ENCODE measurements at places on chromosomes 16 and 17.

DNA sequence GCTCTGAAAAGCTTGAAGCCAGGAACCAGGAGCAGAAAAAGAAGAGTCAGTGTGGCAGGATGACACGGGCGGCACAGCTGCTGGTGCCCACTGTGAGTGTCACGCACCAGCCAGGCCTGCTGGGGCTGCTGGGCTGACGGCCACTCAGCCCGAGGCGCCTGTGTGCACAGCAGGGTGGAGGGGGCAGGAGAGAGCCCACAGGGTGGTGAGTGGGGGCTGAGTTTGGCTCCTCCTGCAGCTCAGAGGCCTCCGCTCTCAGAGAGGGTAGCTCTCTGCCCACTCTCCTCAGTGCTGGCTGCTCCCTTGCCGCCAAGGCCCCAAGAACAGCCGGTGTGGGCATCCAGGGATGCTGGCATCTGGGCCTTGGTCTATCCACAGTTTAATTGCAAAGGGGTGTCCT lies 59.6 kb downstream of the GSG1L start:
- DNase-seq, result no peak

- DNase-seq, result no peak
Observed at GRCh38 chr16:12099451-12100123, 123.1 kb downstream of the SNX29 start.

GRCh38 chr16:53515259-53515658 lies 12.2 kb upstream of the AKTIP start:
- peak; percentile 83 for DNase-seq

- DNase-seq, result peak; percentile 52
Observed at GRCh38 chr16:10577305-10578202, 2.8 kb downstream of the EMP2 start.

GRCh38 chr16:8763899-8764298 lies 33.5 kb downstream of the TMEM186 start:
- DNase-seq, result no peak

DNA sequence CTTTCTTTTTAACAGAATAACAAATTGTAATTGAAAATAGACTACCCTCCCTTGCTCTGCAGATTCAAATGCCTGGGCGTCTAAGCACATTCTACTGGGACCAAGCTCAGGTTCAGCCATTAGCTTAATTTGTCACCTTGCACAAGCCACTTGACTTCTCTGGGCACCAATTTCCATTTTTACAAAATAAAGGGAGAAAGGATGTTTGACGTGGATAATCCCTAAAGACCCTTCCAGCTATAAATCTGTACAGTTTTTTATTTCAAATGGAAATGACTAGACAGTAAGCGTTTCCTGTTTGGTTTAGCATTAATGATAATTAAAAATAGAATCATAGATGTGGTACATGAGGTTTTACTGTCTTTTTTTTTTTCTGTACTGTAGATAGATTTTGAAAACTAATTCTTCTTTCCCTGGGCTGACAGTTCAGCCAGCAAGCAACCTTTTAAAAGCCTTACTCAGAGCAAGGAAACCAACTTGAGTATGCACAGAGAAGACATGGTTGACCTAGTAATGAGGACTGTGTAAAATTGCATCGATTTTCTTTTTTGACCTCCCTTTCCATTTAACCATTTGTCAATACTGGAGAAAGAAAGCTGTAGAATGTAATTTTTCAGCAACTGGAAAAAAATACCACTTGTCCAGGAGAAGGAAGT lies 1329.5 kb upstream of the CDH8 start:
- DNase-seq, result no peak

DNA sequence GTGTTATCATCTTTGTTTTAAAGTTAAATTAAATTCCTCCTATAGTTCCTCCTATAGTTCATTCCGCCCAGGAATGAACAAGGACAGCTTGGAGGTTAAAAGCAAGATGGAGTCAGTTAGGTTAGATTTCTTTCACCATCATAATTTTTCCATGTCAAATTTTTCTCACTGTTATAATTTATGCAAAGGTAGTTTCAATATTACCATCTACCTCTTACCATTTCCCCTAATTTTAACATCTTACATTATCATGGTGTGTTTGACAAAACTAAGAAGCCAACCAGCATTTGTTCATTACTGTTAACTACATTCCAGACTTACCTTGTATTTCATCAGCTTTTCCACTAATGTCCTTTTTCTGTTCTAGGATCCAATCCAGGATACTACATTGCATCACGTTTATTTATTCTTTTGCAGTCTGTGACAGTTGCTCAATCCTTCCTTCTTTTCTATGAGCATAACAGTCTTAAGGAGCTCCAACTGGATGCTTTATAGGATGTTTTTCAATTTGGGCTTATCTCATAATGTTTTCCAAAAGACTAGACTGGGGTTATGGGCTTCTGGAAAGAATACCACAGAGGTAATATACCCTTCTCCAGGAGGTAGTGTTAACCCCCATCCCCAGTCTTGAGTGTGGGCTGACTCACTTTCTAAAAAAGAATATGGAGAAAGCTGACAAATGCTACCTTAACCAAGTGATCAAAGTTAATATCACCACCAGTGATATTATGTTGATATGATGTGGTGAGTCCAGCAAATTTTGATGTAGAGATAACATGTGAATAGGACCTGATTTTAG lies 158.5 kb downstream of the PPM1E start:
- DNase-seq, result no peak

DNA sequence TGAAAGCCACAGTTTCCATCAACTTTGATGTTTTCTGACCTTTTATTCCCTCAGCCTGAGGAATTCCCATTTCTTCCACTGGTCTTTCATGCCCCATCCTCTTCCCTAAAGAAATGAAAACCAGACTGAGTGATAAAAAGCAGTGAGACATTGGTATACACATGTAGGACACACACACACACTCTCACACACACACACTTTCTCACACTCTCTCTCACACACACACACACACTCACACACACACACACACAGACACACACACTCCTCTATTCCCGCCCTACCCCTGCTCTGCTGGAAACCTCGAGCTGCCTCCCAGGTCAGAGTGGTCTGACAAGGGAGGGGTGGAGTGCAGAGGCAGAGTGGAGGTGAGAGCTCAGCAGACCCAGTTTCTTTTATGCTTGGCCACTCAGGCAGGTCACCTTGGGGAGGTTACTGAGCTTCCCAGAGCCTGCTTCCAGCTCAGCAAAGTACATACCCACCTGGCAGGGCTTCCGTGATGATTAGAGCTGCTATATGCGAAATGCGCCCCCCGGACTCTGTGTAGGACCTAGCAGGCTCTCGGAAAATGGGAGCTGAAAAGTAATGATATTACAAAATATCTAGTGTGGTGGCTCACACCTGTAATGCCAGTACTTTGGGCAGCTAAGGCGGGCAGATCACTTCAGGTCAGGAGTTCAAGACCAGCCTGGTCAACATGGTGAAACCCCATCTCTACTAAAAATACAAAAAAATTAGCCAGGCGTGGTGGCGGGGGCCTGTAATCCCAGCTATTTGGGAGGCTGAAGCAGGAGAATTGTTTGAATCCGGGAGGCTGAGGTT lies 30.7 kb downstream of the CCR7 start:
- DNase-seq, result no peak

GRCh38 chr16:85237817-85238216 lies 125.5 kb upstream of the CIBAR2 start:
- DNase-seq, result no peak

GRCh38 chr17:32112416-32112815 lies 29.9 kb upstream of the RHOT1 start:
- peak; percentile 11 for DNase-seq

- no peak for DNase-seq
Observed at GRCh38 chr17:62902531-62903220, 63.4 kb upstream of the TANC2 start.

GRCh38 chr17:82107341-82107860 lies 9.4 kb upstream of the FASN start:
- no peak for DNase-seq

DNA sequence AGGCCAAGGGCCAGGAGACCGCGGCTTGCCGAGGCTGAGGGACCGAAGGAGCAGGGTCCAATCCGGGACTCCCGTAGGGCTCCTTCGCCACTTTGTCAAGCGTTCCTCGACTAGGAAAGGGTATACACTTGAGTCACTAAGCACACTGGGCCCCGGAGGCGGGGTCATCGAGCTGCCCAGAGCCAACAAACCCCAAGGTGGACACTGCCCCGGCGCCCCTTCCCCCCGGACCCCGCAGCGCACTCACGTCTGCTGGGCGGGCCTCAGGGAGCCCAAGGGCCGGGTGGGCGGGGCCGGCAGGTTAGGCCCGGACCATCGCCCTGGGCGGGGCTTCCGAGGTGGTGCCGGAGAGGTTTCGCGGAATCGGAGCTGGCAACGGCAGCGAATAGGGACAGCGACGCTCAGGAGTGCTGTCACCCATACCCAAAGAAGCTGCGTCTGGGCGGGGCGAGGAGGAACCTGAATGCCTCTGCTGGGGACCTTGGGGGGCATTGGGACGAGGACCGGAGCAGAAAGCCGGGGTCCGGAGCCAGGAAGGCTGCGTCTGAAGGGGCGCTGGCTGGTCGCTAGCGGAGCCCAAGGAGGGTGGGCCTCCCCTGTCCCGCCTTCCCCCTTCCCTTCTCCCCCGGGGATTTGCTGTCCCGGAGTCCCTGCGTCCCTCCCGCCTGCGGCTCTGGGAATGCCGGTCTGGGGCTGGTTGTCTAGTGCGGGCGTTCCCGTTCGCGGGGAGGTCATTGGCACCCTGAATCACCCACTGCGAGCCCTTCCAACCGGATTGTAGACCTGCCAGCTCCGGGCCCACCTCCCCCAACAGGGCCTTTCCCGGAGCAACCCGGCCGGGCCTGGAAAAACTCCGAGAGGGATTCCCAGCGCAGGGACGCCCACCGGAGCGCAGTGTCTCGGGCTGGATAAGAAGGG lies 118.2 kb upstream of the SMURF2 start:
- no peak for DNase-seq

- no peak for DNase-seq
Observed at GRCh38 chr16:48495303-48495702, 110.1 kb upstream of the SIAH1 start.

DNA sequence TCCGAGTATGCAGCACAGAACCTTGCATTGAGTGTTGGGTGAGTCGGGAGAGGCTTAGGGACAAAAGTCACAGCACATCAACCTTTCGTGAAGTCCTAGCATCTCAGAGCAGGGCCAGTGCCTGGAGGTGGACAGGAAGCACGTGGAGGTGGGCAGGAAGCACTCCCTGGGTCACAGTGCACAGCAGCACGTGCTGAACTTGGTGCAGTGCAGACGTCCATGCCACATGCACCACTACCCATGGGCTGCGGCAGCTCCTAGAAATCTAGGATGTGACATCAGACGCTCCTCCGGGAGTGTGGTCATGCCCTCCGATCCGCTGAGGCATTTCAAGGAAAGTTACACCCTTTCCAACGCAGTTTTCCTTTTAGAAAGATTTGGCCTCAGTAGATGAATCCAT lies 83.4 kb upstream of the CHMP6 start:
- no peak for DNase-seq

- DNase-seq, result peak; percentile 93
Observed at GRCh38 chr17:2090804-2091534, 36.1 kb downstream of the HIC1 start.

DNA sequence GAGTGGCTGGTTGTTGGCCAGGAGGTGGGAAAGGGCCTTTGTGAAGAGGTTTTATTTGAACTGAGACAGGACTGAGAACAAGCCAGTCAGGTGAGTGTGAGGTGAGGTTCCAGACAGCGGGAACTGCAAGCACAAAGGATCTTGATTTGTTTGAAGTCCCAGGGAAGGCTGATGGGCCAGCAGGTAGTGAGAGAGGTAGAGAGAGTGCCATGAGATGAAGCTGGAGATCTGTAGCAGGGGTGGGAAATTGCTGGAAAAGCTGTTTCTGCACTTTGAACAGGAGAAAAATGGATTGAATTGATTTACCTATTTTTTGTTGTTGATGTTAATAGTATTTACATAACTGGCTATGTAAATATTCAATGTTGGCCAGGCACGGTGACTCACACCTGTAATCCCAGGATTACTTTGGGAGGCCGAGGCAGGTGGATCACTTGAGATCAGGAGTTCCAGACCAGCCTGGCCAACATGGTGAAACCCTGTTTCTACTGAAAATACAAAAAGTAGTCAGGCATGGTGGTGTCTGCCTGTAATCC lies 7.7 kb upstream of the DCTPP1 start:
- DNase-seq, result no peak

DNA sequence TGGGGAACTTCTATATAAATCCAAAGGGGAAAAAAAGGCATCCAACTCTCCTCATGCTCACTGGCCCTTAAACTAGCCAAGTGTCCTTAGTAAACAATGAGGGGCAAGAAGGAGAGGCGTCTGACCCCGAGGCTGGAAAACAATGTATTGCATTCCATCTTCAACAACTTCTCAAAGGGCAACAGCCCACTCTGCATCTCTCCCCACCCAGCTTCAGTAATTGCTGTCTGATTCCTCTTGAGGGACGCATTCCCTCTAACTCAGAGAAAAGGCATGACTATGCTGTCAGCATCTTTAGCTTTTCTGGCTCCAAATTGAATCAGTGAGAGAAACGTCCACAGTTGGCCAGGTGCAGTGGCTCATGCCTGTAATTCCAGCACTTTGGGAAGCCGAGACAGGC lies 145.8 kb downstream of the SLC39A11 start:
- DNase-seq, result no peak

DNA sequence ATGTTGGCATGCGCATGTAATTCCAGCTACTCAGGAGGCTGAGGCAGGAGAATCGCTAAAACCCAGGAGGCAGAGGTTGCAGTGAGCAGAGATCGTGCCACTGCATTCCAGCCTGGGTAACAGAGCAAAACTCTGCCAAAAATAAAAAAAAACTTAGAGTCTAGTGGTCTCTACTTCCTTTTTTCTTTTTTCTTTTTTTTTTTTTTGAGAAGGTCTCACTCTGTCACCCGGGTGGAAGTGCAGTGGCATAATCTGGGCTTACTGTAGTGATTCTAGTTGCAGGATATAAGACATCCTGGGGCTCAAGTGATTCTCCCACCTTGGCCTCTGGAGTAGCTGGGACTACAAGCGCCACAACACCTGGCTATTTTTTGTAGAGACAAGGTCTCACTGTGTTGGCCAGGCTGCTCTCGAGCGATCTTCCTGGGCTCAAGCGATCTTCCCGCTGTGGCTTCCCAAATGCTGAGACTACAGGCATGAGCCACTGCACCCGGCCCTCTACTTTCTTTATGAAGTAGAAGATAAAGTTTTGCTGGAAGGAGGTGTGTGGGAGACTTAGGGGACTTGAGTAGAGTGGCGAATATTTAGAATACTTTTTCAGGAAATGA lies 47.9 kb upstream of the TAOK1 start:
- no peak for DNase-seq

GRCh38 chr16:27273670-27274423 lies 5.3 kb upstream of the NSMCE1 start:
- peak; percentile 66 for DNase-seq

DNA sequence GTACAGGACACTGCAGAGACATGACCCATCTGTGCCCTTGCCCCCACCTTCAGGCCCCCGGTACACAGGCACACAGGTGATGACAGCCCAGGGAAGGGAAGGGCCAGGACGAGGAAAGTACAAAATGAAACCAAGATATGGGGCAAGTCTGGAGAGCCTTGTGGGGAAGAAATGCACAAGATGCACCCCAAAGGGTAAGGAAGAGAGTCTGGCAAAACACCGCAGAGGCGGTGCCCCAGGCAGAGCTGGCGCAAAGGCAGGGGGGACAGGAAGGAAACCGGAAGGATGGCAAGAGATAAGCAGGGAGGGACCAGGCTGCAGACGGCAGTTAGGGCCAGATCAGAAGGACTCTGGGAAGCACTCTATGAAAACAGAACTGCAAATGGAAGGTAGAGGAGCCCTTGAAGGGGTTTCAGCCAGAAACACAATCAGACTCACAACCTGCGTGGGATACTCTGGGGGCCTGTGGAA lies 81.4 kb downstream of the SLC39A11 start:
- DNase-seq, result no peak
